T-helper 17 cell (primary cell): ENCODE measurements at places on chromosomes 7 and 10. TPM values are rescaled to one million over a fixed set of nuclear protein-coding genes. Genes with fewer than 3 reads are reported as not detected.

GRCh38 chr10:92470026-92470425, 103.9 kb downstream of the IDE start:
- DNase-seq: no peak

GRCh38 chr10:7239312-7239985, 171.4 kb downstream of the SFMBT2 start:
- no peak for DNase-seq

DNA sequence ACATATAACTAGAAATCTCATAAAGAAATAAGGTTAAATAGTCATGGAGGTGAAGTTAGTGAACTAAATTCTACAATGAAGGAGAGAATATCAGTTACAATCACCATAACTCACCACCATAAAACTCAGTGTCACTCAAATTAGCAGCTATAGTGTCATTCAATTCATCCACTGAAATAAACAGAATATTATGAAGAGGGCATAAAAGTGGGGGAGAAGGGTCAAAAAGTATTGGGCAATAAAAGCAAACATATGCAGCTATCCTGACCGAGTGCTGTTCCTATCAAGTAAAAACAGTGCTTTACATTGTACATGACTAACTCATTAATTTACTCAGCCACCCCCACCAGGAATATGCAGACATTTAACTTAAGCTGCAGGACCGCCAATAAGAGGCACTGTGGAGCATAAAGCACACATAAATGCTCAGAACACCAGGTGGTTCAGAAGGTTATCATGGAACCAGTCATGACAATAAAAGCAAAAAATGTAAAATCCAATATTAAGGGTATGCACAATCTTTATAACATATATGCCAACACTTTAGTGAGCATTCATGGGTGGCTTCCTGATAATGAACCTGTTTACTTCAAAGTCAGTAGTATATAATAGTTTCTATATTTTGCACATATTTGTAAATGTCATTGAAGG, 95.5 kb upstream of the LAMB4 start:
- no peak for DNase-seq

The ZNF138 gene
- total RNA-seq: 7.4 TPM

DNA sequence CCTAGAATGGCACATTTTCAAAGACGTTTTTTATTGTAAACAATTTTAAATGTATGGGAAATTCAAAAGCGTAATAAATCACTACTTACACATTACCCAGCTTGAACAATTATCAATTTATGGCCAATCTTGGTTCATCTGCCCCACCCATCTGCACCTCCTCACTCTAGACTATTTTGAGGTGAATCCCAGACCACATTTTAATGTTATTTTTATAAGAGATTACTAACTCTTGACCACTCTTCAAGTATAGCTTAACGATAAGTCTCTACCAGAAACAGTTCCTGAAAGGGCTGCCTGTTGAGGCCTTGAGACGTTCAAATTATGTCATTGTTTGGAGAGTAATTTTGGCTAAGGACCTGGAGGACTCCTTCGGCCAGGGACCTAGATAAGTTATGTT, 33.2 kb downstream of the ECHDC3 start:
- DNase-seq: no peak

The GNAI1 gene
- total RNA-seq: 0.35 TPM

DNA sequence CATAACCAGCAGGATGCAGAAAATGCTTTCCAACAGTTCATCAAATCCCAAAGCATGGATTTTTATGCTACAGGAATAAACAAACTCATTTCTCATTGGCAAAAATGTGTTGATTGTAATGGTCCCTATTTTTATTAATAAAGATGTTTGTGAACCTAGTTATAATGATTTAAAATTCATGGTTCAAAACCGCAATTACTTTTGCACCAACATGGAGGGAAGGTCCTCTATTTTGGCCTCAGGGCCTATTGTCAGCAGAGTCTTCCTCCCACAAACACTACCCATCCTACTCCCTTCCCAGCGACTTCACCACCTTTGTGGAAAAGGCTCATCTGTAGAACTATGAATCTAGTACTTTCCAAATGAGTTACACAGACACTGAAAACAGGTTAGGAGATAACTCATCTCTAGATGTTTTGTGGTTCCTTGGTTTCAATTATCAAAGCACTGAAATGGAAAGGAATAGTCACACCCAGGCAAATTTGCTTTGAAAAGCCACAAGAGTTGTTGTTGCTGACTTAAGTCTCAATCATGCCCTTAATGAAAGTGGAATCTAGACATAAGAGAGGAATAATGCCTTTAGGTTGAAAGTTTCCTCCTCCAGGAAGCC, 59.4 kb upstream of the FRMD4A start:
- DNase-seq: no peak

DNA sequence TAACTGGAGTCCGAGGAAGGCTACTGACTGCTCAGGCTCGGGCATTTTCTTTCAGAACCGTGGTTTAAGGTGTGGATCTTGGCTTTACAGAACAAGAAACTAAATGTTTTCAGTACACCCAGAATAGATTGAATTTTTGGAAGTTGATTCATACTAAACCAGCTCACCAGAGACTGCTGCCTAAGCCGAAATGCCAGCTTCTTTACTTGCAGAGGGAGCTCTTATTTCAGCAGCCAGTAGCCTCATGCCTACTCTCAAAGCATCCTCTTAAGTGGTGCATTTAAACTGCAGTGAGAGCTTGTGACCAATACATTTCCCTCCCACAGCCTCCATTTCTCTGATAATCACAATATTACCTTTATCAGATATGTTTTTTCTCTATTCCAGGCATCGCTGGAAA, 615.1 kb downstream of the SUGCT start:
- DNase-seq: no peak

- no peak for DNase-seq
Measured at GRCh38 chr10:91758303-91759146, 39.7 kb upstream of the TNKS2 start.
